ENCODE measurements at places on chromosomes 1 and 21.
A peak's percentile ranks its signal among the peaks of the same experiment; 100 is the strongest.

- DNase-seq = no peak
Observed at GRCh38 chr1:3892748-3893147, 7.3 kb downstream of the C1orf174 start.

DNA sequence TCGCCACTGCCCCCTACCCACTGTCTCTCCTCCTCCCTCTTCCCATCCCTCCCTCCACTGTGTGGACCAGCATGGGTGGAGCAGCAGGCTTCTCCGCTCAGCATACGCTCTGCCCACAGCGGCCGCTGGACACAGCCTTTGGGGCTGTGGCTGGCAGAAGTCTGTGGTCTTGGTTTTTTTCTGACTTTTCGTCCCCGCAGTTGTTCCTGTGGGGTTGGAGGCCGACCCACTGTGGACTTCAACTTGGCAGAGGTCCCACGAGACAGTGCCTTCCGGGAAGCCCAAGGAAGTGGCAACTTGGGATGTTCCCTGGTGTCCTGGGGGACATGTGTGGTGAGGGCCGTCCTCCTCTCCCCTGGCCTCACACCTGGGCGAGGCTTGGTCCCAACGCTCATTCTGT is 162.5 kb upstream of the C1orf174 start:
- no peak for DNase-seq

GRCh38 chr1:235632506-235633401 is 16.8 kb downstream of the GNG4 start:
- no peak for DNase-seq

- no peak for DNase-seq
Observed at GRCh38 chr1:53606651-53607051, 132.3 kb downstream of the GLIS1 start.

GRCh38 chr1:205826016-205826806 is 13.2 kb upstream of the SLC41A1 start:
- DNase-seq = no peak

DNA sequence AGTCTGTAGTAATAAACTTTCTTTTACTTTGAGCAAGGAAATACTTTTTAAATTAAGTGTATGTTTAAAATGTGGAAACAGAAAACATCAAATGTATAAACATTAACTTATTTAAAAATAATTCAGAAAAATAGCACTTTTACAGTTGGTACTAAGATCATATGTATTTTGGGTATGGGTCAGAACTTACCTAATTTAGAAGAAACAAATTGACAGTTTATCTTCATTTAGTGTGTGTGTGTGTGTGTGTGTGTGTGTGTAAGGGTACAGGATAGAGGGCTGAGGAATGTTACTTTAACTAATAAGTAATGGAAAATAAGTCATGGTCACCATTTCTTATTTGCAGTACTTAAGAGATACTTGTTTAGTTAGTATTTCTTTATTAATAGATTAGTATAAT is 3.3 kb downstream of the MAN1A2 start:
- DNase-seq = no peak

- DNase-seq = no peak
Observed at GRCh38 chr1:98981917-98982513, 22.6 kb downstream of the PLPPR5 start.

GRCh38 chr1:79777481-79778219 is 771.1 kb upstream of the ADGRL4 start:
- no peak for DNase-seq

DNA sequence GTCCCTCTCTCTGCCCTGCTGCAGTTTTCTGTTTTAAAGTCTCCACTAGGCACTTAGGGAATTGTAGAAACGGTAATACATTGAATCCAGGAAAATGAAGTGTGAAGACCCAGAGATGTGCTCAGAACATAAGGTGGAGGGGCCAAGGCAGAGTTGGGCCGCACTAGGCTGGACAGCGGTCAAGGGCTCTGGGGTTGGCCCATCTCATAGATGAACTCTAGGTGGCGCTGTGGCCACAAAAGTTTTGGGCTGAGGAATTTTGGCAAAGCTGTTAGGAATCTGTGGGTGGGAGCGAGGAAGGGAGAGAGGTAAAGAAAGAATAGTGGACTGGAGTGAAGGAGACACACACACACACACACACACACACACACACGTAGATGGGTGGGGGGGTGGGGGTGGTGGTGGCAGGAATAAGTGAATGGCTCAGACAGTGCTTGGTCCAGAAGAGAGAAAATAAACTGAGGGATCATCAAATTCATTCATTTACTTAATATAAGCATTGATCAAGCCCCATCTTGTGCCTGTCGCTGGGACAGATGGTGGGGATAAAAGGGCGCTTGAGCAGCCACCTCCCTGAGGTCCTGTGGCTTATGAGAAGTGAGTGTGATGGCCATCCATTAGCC is 258.5 kb downstream of the TRABD2B start:
- no peak for DNase-seq

- no peak for DNase-seq
Observed at GRCh38 chr1:22534951-22535350, 28.3 kb upstream of the EPHA8 start.

GRCh38 chr1:58487002-58487401 is 59.5 kb downstream of the OMA1 start:
- no peak for DNase-seq

GRCh38 chr1:175824079-175824478 is 80.7 kb upstream of the TNR start:
- DNase-seq = peak; percentile 4

DNA sequence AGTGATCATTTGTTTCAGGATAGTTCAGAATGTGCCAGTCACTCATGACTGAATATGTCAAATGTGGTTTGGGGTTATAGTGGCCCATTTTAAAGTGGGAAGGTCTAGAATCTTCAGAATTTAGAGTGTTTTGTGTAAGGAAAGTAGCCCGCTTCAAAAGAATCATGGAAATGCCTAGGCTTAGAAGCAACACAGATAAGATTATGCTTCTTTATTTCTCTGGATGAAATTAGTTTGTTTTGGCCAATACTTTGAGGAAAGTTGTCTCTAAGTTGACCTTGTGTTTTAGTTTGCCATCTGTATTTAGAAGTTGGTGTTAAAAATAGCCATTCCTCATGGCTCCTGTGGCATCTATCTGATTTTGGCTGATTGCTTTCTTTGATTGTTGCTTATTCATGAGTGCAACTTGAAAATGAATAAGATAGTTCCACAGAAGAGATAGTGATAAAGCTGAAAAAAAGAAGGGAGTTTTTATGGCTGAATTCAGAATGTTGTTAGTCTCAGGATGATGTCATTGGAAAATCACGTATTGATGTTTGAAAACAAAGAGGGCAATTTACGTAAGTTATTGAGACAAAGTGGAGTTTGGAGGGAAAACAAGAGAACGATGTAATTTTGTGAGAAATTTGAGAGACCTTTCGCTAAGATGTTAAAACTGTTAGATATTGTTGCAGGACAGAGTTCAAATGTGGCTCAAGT is 71.9 kb downstream of the PLA2G4A start:
- no peak for DNase-seq

- DNase-seq = no peak
Observed at GRCh38 chr21:18274370-18274769, 29.7 kb downstream of the CHODL start.

DNA sequence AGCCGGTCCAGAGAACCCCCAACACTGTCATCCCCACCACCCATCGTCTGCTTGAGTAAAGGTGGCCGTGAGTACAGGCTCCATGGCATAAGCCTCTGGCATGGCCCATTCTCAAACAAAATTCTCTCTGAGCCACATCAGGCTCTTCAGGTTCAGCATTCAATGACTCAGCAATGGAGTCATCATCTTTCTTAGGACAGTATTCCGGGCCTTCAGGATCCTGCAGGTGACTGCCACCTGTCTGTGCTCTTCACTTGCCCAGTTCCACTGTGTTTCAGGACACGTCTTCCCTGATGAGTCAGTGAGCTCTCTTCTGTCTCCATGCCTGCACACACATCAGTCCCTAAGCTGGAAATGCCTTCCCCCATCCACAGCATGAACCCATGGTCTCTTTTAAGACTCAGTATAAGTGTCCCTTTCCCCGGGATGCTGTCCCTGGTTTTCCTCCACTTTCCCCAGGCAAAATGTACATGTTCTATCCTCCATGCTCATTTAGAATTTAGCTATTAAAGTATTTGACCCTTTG is 81.1 kb upstream of the FGGY start:
- no peak for DNase-seq

- no peak for DNase-seq
Observed at GRCh38 chr1:19484338-19484797, 971 bp downstream of the CAPZB start.

- DNase-seq = no peak
Observed at GRCh38 chr1:152227310-152227928, 3.4 kb upstream of the HRNR start.

GRCh38 chr1:179767996-179768395 is 24.9 kb downstream of the FAM163A start:
- no peak for DNase-seq

DNA sequence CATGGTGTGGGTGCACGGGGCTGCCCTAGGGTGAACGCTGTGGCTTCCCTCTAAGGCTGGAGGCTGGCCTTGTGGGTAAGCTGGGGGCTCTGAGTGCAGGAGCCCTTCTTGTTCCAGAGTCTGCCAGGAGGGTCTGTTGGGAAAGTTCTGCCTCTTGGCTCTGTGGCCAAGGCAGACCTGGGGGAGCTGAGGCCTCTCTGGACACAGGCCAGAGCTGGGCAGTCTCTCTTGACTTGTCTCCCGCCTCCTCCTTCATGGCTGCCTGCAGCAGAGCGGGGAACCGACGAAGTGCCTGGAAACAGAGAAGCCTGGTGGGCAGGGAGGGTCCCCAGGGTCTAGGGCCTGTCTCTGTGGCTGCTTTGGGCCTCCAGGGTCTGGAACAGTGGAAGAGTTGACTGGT is 30.3 kb upstream of the PEX10 start:
- no peak for DNase-seq

- no peak for DNase-seq
Observed at GRCh38 chr1:81151206-81151605, 649.5 kb upstream of the ADGRL2 start.

- DNase-seq = no peak
Observed at GRCh38 chr1:241701483-241702295, 49.6 kb downstream of the WDR64 start.

DNA sequence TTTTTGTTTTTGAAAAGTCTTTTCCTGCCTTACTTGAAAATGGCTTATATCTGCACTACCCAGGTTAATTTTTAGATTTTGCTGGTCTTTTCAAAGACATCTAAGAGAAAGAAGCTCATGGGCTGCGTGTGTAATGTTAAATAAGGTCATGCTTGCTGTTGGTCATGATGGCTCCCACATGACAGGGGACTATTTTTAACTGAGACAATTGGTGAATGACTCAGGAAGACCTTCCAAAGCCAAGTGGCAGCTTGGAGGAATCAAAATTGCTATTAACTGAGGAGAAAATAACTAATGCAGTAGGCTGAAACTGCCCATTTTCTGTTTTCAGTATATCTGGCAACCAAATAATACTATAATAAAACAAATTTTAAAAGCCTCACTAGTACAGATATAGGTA is 117.1 kb upstream of the SPAG17 start:
- no peak for DNase-seq

DNA sequence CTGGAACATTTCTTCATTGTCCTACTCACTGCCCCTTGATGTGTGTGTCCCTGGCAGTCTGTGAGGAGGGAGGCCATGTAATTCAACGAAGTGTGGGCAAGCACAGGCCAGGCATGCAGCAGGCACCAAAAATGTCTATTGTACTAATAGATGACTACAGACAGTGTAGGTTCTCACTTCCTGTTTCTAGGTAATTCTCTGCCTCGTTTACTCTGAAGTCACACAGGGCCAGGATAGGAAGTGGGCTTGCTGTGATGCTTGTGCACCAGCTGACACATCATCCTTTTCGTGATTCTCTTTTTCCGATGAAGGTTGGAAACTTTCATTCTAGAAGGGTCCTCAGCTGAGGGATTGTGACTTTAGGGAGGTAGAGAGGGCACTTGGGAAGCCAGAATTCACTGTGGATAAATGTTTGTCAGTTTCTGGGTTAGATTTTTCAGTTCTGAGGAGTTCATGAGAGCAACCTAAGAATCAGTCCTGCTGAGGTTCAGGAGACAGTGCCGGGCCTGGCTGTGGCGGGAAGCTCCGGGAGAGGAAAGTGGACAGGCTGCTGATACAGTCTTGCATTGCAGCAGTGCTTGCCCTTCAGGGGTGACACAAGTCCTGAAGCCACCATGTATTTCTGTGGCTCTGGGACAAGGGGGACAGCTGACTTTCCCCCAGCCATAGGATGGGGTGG is 4.3 kb upstream of the CSF1 start:
- peak; percentile 38 for DNase-seq

DNA sequence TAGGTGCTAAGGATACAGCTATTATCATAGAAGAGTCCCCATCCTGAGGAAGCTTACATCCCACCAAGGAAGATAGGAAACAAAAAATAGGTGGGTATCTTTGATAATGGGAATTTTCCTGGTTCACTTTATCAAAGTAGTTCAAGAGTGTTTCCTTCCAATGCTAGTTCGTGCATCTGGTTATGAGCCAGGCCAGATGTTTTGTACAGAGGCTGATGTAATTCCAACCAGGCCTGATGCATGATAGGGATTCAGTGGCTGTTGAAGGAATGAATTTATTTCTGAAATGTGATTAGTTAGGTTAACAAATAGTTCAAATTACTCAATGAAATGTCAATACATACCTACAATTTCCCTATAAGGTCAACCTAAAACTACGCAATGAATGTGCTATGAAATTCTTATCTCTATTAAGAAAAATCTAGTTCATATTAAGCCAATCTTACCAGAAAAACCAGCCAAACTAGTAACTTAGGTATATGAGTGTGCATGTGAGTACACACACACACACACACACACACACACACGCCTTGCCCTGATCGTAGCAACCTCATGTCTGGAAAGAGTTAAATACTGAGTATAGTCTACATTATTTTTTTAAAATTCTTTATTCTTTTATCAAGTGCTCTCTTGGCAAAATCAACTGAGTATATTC is 9.5 kb upstream of the ZBTB18 start:
- DNase-seq = no peak

- no peak for DNase-seq
Observed at GRCh38 chr1:5644281-5645134, 347.7 kb downstream of the NPHP4 start.

DNA sequence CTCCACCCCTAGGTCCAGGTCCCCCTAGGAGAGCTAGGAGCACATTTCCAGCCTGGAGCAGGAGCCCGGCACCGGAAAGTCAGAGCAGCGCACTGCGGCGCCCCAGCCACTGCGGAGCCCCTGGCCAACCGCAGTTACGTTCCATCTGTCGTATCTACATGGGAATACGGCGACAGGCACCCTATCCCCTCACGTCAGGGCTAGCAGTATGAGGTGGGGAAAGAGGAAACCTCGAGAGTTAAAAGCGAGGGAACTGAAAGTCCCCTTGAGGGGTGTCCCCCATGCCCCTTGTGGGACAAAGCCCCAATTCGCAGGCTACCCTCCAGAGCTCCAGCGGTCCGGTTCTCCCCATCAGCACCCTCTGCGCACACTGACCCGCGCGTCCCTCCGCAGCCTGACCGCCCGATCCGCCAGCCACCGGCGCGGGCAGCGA is 995 bp downstream of the COLGALT2 start:
- DNase-seq = no peak

DNA sequence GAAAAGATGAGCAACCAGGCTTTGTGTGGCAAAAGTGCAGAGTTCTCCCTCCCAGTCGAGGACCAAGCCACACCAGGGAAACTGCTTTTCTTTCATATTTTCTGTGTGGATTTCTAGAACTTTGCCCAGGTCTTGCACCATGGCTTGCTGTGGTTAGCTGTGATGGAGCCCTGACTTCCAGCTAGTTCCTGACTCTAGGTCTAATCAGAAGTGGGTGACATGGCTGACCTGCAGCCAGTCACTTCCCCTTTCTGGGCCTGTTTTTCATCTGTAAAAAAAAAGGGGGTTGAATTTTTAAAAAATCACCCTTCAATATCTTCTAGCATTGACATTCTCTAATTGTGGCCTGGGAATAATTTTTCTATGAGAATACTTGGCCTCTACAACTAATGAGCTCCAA is 491.2 kb upstream of the USP24 start:
- DNase-seq = no peak
